ENCODE measurements at places on chromosomes 5 and 9.

DNA sequence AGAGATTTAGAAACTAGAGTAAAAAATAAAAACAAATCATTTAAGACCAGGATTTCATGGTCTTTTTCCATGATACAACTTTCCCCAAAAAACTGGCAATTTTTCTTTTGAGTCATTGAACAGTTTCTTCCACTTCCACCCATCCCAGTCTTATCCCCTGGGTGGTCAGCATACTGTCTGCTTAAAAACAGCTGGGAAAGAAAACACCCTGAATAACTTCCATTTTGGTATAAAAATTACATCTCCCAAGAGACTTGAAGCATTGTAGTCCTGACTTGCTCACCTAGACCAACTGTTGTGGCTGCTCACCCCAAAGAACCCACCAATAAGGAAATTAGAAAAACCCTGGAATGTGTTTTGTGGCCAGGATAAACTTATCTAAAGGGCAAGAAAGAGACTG, 731.3 kb downstream of the NR2F1-AS1 start:
- DNase-seq, result no peak

GRCh38 chr5:107403228-107403953, 267.3 kb downstream of the EFNA5 start:
- DNase-seq, result no peak

DNA sequence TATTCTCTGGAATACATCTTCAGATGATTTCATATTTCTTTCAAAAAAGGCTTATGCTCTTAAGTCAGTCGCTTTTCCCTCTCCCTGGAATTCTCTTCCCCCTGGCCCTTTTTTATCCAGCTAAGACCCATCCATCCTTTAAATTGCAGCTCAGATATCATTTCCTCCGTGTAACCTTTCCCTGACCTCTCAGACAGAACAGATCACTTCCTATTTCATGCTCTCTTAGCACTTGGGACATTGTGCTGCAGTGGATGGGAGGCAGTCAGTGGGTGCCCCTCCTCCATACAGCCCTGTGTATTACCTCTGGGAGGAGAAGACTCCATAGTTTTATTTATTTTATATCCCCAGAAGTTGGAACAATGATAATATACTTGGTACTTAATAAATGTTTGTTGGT, 423.4 kb downstream of the ISL1 start:
- no peak for DNase-seq

GRCh38 chr9:133932181-133932580, 59.9 kb downstream of the VAV2 start:
- no peak for DNase-seq

- no peak for DNase-seq
Measured at GRCh38 chr5:107969847-107970246, 299.1 kb upstream of the EFNA5 start.

DNA sequence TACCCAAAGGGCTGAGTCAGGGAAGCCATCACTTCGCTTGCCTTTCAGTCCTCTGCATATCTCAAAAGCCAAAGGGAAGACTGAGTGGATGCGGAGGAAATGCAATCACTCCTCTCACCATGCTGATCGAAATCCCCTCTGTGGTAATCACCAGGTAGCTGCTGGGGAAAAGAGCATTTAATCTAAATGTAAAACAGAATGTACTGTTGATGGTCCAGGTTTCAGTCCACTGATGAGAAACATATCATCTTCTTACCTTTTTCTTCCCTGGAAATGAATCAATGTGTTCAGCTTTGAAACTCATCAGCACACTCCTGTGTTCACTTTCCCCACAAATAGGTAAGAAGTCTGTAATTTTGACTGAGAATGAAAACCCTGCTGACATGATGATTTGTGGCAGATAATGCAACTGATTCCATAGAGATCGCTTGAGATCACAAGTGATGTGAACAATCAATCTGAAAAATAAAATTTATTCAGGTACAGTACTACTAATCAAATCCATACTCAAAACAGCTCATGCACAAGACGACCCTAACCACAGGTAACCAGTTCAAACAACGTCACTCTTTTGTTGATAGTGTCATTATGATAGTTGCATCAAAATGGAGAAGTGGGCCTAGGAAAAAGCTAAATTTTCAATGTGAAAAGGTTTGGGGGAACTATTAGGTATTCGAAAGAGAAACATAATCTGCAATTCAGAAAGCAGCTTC, 454.0 kb upstream of the RGMB start:
- no peak for DNase-seq

DNA sequence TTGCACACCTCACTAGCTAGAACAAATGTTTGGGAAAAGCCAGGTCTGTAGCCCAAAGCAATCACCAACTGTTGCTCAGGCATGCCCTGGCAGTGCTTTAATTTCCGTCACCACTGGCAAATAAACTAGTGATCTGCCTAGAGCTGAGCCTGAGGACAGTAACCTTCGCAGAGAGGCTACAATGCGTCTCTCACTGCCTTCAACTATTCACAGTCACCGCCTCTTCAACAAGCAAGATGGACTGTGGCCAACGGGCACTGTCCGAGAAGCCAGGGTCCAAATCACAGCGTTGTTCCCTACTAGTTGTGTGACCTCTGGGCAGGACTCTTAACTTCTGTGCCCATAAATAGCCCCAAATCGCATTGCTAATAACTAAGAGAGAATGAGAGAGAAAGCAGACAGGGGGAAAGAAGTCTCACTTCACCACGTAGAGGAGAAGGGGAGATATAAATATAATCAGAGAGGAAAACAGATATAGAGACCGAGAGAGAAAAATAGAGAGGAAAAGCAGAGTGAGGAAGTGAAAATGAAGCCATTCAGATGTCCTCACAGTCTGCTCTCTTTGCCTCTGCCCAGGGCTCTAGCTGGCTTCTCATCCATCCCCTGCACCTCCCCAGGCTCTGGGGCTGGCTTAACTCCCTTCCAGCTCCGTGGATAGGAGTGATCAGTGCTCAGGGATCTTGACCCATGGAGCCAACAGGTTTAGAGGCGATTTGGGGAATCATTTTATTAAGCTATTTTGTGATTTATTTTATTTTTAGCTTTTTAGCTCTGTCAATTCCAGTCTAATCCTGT, 157.9 kb downstream of the ZDHHC21 start:
- no peak for DNase-seq

DNA sequence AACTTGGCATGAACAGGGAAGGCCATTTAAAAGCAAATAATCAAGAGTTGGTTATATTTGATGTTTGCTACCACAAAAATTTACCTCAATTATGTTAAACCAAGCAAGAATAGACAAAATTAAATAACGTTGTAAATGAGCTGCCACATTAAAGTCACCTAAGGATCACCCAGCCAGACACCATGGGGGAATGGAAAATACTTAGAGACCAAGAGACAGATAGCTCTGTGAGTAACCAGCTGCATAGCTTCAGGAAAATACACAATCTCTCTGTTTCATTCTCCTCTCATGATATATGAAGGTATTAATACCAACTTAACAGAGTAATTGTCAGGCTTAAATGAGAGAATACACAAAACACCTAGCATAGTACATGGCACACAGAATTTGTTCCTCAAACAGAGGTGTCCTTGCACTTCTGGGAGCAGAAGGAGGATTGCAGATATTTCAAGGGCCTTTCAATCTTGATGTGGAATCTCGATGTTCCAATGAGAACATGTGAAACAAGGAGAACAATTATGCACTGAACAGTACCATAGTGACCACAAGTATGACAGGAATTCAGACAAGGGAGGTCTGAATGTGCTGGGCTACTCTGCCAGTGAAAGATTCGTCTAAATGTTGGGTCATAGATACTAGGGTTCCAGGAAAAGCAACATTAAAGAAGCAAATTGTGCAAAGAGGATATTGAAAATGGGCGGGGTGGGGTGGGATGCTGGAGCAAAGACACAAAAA, 18.6 kb downstream of the JAKMIP2 start:
- DNase-seq, result no peak

DNA sequence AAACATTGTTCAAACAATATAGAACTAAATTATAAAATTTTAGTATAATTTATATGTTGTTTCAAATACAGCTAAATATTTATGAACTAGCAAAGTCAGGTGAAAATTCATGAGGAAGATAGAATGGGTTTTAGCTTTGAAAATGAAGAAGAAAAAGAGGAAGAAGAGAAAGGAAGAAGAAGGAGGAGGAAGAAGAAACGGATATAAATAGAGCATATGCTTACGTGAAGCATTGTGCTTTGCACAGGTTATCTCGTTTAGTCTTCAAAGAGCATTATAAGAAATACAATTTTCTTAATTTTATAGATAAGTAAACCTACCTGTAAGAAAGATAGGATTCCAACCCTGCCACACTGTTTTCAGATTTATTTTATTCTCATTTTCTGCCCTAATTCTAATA, 620.6 kb upstream of the DAB2 start:
- no peak for DNase-seq

DNA sequence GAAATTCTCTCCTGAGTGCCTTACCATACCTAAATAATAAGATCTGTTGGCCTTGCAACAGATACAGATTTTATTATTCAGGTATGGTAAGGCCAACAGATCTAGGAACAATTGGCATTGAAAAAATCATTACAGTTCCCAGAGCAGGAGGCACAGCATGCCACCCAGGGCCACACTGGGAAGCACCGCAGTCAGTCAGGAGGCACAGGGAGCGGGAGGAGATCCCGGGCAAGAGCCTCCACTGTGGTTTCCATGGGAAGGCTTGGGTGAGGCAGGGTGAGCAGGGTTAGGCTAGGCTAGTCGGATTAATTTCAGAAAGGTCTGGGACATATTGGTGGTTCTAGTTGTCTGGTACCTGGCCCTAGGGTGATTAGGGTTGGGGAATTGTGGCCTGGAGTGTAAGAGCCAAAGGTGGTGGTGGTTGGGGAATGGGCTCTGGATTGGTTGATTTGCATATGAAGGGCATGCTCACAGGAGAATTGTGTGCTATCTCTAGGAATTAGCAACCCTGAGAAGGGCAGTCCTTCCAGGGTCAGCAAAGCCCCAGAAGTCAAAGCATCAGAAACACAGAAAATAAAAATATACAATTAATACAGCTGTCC, 111.4 kb downstream of the PDE8B start:
- peak; percentile 44 for DNase-seq

GRCh38 chr5:150710165-150710564, 9.3 kb upstream of the RBM22 start:
- peak; percentile 11 for DNase-seq

- DNase-seq, result peak; percentile 45
Measured at GRCh38 chr5:160467555-160468362, 46.1 kb downstream of the PTTG1 start.

DNA sequence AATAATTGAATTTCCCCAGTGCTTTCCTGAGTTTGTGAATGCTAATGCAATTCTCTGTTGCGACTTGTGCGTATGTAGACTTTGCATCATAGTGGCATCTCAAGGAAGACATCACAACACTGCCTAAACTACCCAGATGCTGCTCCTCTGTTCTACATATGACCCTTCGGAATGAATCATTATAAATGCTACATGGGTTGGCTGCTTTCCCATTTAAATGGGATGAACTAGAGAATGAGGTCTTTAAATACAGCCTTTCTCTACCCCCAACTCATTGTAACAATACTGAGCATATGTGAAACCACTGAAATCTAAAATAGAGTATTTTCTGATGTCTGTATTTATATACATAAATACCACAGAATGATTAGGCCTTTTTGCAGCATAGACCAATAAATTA, 136.6 kb upstream of the ICE1 start:
- DNase-seq, result no peak

DNA sequence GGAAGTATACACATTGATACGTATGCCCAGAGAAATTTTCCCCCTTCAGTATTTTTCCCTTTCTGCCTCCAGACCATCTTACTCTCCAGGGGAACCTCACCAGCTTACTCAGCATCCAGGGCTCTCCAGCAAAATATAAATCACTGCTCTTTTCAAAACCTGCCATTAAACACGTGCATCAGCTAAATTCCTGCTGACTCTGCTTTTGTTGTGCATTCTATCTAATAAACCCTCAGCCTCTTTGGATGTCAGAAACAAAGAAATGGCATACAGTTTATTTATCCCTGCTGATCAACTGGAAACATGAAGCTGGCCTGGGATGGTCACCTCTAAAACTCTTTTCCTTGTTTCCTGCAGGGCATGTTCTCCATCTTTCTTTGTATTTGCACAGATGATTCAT, 126.8 kb downstream of the TRPM3 start:
- no peak for DNase-seq

DNA sequence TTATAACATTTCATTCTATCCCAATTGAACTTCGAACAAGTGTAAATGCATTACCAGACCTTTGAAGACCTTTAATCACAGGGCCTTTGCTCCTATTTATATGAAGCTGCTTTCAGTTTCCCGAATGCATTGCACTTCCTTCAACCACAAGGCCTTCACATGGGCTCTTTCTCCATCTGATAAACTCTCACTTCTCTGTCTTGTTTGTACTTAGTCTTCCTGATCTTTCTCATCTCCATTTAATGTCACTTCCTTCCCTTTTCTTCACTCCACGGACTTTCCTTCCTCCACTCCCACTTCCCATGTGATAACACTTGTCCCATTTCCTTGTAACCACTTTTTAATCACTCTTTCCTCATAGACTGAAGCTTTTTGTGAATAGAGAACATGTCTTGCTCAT, 74.3 kb upstream of the TNC start:
- no peak for DNase-seq

DNA sequence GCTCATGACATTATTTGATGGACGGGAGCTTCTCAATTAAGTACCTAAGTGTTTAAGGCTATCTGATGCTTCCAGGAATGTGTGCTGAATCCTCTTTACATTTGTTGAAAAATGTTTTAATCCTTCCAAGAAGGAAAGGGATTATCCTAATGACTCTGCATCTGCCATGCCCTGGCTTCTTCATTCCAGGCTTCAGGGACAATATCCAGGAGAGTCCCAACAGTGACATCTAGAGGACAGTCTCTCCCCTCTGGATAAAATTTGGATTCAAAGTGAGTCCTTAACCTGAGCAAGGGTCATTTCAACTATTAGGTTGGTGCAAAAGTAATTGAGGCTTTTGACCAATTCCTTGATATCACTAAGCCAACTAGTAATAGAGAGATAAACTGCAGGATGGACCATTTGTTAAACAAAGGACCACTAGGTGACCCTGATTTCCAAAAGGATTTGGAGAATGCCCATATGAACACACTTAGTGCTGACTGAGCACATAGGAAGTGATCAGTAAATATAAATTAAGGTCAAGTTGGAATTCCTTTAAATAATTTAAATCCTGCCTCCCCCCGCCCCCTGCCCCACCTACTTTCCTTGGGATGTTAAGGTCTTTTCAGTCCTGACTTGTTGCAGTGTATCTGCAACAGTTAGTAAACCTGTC, 19.1 kb downstream of the TNFSF8 start:
- DNase-seq, result peak; percentile 60

DNA sequence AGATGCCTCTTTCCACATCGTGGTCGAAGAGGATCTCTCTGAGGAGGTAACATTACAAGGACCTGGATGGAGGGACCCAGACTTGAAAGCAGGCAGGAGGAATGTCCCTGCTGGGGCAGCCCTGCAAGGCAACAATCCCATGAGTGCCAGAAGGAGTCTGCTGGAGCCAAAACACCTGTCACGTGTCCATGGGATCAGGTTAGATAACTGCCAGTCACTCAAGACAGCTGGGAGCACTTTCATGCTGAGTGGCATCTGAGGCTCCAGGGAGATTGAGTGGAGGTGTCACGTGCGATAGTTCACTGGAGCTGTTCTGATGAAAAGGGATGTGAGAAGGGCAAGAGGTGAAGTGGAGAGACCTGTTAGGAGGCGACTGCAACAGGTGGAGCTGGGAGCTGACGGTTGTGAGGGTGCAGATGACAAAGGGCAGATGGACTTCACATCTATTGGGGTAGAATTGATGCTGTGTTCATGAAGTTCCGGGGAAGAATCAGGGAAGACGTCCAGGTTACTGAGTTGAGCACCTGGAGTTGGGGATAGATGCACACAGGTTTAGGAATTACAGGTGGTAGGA, 68.4 kb downstream of the ICE1 start:
- no peak for DNase-seq

Measured in iPS-NIHi11 (cell line).